ENCODE measurements at places on chromosomes 4 and X. TPM values are rescaled to one million over a fixed set of nuclear protein-coding genes. Genes with fewer than 3 reads are reported as not detected.

ADRA2C gene
- not detected for total RNA-seq

DNA sequence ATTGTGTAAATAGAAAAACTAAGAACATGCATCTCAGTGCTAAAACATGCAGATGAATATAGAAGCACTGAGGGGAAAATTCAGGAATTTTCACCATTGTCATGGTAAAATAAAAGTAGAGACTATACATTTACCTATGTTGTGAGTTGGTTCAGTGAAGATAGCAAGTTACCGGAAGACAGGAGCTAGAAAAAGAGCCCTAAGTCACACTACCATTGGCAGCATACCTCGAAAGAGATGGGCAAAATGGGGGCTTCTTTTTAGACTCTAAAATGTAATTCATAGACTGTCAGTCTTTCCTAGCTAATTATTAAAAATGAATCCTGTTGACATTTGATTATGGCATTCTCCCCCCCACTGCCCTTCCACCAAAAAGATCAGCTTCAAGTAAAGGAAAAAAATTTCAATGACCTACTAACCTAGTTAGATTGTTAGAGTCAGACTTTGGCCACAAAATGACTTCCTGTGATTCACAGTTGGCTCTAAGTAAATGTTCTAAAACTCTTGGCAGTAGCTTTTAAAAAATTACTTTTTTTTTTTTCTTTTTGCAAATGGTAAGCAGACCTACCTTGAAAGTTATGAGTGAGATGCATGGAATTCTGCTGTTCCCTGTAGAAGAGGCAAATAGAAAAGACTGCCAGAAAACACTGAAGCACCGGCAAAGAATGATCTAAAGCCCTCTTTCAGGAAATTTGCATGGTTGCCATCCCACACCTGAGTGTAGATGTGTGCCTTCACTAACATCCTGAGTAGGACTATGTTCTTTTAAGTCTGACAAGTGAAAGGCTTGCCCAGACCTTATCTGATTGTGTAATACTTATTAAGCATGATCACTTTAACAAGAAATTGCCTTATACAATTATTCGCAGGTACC lies 26.4 kb upstream of the ARSJ start:
- no peak for DNase-seq

CXCL3 gene
- total RNA-seq = 1.1 TPM

DNA sequence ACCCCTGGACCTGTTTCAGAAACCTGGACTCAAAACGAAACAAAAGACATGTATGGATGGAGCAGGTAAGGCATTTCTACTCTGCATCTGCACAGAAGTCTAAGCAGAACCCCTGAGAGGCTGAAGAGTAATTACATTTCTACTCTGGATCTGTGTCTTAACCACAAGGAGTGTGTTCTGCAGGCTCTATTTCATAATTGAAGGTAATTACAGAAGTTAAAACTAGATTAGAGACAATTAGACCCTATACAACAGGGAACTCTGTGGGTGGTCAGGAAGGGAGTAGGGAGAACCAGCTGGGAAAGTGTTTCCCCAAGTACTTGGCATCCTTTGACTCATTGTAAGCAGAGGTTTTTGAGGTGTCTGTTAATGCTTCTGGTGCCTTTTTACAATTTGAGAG lies 69.8 kb downstream of the IGSF1 start:
- DNase-seq = no peak

GRCh38 chrX:48958635-48959094 lies 1.3 kb upstream of the OTUD5 start:
- peak; percentile 43 for DNase-seq

DNA sequence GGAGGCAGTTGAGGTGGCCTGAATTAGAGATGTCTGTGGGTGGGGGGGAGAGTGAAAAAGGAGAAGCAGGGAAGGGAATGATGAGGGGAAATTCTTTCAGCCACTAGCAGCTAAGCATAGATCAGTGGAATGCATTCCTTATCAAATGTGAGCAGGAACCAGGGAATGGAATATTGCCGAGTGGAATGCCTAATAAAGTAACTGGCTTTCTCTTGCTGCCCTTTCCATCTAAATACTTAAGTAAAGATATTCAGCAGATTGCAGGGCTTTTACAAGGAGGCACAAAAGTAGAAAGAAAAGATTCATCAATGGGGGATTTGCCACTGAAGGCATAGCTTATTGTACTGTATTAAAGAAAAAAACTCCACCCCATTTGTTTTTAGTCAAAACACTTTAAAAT lies 263.0 kb upstream of the RPS6KA3 start:
- no peak for DNase-seq

CCDC120 gene
- total RNA-seq = 10.6 TPM

FRG2 gene
- total RNA-seq = not detected

PABPC5 gene
- total RNA-seq = not detected

DNA sequence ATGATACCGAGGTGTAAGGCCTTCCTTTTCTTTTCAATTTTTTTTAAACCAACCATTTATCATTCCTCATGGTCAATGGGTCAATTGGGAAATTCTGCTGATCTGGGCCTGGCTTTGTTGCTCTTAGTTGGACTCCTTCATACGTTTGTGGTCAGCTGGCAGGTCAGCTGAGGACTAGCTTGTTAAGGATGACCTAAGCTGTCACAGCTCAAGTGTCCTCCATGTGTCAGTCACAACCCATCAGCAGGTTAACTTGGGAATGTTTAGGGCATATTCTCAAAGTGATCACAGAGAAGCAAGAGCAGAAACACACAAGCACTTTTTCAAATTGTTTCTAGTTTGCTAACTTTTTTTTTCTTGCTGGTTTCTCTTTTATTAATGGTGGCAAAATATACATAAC lies 117.4 kb upstream of the MAB21L2 start:
- no peak for DNase-seq
